ENCODE measurements at places on chromosomes 1 and 21.
A peak's percentile ranks its signal among the peaks of the same experiment; 100 is the strongest.

GRCh38 chr21:38027901-38028498 is 111.7 kb upstream of the KCNJ6 start:
- no peak for DNase-seq

DNA sequence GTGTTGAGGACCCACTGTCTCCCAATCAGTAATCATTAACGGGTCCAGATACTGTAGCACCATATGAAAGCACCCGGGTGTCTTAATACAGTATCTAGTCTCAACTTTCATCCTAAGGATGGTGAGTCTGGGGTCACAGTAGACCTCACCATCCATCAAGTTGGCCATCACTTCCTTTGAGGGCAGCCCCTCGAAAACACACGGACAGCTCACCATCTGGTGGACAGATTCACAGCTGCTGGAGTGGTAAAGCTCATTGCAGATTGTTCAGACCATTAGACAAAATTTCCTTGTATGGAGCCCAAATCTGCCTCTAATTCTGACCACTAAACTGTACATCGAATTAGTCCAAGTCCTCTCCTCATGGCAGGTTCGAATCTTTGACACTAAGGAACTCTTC is 123.1 kb downstream of the PGBD5 start:
- no peak for DNase-seq

DNA sequence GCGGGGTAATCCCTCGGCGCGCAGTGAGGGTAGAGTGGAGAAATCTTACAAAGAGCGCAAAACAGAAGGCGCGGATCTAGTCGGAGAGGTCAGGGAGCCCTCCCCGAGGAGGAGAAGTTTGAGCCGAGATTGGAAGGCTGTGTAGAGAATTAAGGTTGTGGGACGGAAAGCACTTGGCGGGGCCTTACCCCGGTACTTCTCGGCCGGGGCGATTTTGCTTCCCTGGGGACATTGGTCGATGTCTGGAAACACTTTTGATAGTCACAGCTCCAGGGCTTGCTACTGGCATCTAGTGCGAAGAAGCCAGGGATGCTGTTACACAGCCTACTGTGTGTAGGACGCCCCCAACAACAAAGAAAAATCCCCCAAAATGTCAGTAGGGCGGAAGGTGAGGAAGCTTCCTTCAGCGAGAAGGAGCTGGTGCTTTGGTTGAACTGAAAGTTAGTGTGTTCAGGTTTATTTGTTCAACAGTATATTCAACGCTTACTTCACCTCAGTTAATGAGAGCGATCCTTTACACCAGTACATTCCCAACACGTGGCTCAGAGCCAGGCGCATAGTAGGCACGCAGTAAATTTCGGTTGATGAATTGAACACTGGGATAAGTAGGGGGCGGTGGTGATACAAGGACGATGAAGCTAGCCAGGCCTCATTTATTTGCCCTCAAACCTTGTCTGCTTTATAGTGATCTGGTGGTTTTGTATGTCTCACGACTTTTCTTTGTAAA is 807 bp downstream of the CEP85 start:
- DNase-seq, result no peak

DNA sequence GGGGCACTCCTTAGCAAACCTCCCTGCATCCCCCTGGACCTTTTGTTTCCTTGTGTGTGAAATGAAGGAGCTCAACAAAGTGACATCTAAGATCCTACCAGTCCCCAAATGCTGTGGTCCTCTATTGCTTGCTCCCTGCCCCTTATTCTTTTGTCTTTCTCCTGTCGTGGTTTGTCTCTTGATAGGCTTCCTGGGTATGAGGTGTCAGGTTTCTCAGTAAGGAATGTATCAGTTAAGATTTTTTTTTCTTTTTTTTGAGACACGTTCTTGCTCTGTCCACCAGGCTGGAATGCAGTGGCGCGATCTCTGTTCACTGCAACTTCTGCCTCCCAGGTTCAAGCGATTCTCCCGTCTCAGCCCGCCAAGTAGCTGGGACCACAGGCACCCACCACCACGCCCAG is 16.8 kb downstream of the CNIH3 start:
- DNase-seq, result no peak

DNA sequence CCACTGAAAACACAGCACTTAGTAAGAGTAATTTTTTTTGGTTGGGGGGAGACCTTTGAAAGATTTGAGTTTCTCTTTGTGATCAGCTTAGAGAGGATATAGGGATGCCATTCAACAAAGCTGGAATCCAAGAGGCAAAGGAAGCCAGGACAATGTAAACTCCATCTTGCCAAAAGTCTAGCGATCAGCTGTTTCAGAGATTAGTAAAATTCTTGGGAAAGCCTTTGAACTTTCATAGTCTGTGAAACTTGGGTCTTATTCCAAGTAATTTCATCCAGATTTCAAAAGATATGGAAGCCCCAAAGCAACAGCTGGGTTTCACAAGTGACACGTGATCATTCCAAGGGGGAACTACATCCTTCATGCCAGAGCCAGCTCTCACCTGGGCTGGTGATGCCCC is 30.2 kb upstream of the TNR start:
- no peak for DNase-seq

DNA sequence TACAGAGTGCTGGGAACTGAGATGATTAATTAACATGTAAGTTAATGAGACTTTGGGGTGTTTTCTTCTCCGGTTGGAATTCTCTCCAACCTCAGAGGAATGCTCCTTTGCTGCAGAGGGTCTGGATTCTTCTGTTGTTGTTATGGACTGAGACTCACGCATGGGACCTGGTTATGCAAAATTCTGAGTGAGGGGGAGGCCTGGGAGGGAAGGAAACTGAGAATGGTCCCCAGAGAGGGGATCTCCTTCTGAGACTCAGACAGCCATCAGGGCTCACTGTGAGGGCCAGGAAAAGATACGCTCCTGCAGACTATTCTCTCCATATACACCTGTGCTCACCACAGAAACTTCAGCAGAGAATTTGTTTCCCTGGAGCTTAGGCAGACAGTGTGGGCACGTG is 56.3 kb downstream of the HTR6 start:
- DNase-seq, result no peak

DNA sequence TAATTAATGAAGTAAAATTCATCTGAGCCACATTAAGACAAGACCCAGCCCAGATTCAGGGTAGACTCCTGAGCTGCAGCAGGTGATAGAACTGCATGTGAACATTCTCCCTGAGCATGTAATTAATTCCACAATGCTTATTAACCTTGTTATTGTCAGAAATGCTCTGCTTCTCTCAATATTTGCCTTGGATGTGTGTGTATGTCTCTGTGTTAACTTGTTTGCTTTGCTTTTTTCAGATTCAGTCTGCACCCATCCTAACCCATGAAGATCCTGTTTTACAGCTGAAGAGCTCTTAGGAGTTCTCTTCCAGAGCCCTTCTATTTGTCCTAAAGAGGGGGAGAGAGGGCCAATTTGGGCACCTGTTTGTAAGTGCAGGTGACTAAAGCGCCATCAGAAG is 143.2 kb upstream of the BMP8A start:
- DNase-seq, result no peak

DNA sequence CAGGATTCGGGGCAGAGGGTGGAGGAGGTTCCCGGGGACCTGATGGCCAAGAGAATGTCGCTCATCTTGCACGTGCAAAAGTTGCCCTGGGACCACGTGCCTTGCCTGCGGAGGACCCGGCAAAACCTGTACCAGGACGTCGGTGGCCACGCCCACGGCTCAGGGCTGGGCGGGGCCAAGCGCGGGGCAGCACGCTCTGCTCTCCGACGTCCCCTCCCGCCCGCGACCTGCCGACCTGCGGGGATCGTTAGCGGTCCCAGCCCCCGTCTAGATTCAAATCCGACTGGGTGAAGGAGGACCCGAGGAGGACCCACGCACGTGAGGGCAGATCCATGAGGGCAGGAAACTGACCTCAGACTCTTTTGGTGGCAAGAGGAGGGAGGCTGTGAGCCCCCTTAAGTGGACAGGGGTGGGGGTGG is at the start of gene C1orf167:
Gene C1orf167 (plus strand): TSS at position 206 of the 419 bp plus-strand sequence. CDS start 2,208 bp downstream, outside the sequence.
- DNase-seq, result no peak

GRCh38 chr1:158121604-158122254 is 59.0 kb upstream of the CD1D start:
- DNase-seq, result no peak

GRCh38 chr1:2358072-2358471 is 33.3 kb downstream of the MORN1 start:
- no peak for DNase-seq

GRCh38 chr1:84422909-84423308 is 24.6 kb downstream of the DNASE2B start:
- DNase-seq, result no peak

DNA sequence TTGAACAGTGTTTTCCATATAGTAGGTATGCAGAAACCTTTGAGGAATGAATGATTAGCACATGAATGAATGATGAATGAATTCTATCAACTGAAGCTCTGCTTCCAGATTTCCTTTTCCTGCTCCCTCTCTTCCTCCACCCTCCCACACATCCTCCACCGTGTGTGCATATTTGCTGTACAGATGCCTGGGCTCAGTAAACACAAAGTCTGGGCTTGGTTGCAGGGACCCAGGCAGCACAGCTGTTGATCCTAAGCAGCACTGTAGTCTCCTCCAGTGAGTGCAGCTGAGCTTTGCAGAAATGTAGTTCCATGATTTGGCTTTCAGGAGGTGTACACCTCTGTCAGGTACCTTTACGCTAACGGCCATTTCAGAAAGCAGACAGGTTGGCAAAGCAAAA is 611.7 kb downstream of the NUF2 start:
- DNase-seq, result no peak

- DNase-seq, result peak; percentile 72
Observed at GRCh38 chr1:29499104-29499650, 262.9 kb downstream of the PTPRU start.

DNA sequence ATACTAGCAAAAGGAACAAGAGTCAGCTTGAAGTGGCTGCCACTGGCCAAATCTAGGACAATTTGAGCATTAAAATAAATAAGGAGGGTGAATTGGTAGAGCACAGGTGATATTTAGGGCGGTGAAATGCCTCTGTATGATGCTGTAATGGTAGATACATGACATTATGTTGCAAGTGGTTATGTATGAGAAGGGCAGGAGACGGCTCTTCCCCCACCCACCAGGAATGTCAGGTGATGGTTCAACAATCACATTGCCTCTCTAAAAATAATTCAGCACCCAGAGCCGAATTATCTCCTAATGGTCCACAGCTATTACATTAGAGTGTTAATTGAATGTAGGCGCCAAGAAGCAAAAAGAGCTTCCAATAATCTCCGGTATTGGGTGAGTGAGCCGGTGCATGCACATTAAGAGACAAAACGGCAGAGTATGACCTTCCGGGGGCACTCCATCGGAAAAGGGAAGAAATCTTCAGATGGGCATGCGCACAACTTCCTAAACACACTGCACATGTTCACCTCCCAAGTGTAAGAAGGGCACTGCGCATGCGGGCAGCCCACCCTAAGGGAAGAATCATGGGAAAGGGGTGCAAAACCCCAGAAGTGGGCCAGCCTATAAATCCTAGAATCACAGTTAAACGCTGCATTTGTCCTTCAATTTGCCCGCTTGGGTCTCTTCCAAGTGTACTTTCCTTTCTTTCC is 6.8 kb upstream of the IFNAR1 start:
- DNase-seq, result no peak

DNA sequence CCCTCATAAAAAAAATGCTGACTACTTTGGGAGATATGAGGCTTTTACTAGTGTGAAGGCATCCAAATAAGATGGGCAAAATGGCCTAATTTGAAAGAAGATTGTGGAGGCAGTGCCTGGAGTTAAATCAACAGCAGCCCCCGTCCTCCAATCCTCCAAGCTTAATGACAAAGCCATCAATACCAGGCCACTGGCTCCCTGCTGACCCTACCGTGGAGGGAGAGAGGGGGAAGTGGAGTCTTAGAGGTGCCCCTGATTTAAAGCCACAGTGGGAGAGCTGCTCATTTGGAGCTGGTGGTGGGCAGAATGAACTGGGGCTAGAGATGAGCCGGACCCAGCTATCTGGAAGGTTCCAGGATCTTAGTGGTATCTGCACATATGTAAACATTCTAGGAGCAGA is 24.3 kb upstream of the KNCN start:
- no peak for DNase-seq

GRCh38 chr1:15173863-15174614 is 20.5 kb downstream of the TMEM51 start:
- DNase-seq, result no peak

- no peak for DNase-seq
Observed at GRCh38 chr1:1119272-1119890, 3.5 kb upstream of the C1orf159 start.

- no peak for DNase-seq
Observed at GRCh38 chr1:222225316-222225691, 322.6 kb downstream of the HHIPL2 start.

DNA sequence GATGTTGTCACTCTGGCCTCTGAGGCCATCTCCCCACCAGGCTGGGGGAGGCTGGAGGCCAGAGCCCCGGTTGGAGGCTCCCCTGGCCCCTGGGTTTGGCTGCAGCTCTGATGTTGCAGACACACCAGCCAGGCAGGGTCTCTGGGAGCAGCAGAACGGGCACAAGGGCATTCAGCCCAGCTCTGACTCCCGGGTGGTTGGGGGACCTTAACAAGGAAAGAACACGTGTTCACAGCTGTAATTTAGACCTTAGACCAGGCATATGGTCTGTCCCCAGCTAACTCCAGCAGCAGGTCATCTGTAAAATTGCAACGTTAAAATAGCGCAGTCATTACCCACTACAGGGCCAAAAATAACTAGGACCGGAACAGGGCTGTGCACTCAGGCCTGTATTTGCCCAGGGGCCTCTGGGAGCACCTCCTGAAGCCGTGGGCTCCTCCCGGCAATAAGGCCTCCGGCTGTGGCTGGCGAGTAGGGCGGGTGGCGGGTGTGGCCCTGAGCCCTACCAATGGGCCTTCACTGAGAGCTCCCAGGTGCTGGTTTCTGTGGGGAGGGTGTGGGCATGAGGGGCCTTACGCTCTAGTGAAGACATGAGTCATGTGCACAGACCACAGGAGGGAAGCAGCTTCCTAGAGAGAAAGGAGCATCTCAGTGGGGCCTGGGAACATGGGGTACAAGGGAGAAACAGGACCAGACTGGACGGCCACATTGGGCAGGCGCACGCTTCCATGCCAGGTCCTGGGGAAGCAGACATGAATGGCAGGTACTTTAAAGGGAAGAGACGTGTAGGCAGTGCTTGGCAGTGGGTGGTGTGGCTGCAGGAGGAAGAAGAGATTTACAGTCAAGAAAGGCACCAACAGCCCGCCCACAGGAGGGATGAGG is 6.1 kb downstream of the LDLRAP1 start:
- DNase-seq, result no peak

Measured in vagina (tissue), 2 donors.